ENCODE measurements at places on chromosomes 7 and 10.

DNA sequence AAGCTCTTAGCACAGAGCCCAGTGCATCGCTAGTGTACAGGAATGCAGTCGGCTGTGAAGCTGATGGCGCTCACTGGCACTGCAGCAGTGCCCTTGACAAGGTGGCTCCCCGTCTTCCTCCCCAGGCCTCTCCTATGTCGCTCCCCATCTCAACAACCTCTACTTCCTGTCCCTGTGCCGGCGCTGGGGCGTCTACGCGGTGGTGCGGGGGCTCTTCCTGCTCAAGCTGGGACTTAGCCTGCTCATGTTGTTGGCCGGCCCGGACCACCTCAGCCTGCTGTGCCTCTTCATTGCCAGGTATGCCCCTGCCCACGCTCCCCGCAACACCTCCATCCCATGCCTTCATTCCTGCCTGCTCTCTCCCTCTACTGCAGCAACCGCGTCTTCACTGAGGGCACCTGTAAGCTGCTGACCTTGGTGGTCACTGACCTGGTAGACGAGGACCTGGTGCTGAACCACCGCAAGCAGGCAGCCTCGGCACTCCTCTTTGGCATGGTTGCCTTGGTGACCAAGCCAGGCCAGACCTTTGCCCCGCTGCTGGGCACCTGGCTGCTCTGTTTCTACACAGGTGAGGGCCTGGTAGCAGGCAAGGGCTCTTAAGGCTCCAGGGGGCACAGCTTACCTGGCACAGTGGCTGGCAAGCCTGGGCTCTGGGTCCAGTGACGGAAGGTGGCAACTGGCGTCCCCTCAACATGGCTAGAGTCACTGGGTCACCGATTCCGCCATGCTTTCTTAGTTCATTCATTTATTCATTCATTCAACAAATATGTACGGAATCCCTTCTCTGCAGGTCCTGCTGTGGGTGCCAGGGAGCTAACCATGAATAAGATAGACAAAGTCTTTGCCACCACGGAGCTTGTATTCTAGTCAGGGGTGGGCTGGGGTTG is 22.3 kb upstream of the C10orf95 start:
- DNase-seq: no peak

GRCh38 chr7:150731916-150732315 is 5.3 kb upstream of the GIMAP5 start:
- DNase-seq: no peak

DNA sequence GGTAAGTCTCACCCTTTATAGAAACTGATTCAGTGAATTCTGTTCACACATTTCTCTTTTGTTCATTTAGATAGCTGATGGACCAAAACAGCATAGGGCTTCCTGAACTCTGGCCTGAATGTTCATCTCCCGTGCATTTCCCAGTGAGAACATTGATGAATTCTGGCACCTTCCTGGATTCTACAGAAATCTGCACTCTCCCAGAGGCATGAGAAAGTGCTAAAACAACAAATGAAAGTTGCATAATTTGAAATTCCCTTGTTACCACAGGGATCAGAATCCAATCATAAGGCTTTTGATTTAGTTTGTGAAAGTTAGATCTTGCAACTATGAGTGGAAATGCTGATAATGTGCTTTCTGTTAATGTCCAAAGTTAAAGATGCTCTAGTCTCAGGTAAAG is 29.7 kb upstream of the SCIN start:
- no peak for DNase-seq

GRCh38 chr7:141288626-141289025 is 214.8 kb downstream of the TMEM178B start:
- no peak for DNase-seq

- DNase-seq: no peak
Measured at GRCh38 chr10:63977329-63977923, 456.2 kb downstream of the REEP3 start.

DNA sequence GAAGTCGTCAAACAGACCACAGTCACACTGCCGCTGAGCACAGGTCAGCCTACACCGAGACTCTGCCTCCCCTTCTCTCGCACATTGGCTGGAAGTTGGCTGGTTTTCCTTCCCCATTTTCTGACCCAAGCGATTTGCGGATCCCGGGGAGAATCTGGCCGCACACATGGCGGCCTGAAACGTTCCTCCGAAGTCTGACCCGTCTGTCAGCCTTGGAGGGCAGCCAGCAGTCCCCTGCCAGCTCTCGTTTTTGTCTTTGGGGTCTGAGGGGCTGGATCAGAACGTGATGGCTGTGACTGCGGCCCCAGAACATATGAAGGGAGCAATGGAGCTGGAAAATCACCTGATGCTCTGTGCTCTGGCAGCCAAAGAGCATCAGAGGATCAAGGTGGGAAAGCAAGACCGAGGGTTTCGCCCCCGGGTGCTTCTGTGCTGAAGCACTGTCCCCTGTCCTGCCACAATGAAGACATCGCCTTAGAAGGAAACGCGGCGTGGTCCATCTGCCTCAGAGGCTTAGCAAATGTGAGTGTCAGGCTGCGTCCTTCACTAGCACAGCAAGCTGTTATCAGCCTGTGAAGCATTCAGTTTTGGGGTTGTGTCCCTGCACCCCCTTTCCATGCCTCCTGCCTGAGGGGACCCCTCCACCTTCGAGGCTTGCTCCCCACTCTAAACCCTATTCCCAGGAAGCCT is 119.3 kb upstream of the SHH start:
- DNase-seq: no peak

DNA sequence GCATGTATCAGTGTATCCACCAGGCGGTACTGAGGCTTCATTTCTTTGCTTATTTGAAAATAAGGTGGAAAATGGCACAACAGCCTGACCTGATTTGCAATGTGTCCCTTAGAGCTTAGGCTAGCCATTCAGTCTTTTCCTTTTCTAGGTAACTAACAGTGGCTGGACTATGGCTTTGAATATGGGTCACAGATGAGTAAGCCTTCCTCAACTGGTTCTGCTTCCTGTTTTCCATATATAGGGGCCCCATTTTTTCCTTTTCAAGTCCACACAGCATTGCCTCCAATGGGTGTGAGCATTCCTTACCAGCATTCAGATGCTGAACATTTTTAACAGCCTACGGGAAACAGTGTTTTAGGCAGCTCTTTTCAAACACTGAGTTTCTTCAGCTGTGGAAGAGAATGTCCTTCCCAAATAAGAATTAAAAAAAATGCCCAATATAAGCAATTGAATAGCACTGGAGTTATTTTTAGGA is 3.9 kb upstream of the ITGB1 start:
- DNase-seq: no peak

GRCh38 chr10:104318810-104319741 is 19.2 kb downstream of the ITPRIP start:
- DNase-seq: no peak

- no peak for DNase-seq
Measured at GRCh38 chr7:155840909-155841308, 28.6 kb upstream of the SHH start.

DNA sequence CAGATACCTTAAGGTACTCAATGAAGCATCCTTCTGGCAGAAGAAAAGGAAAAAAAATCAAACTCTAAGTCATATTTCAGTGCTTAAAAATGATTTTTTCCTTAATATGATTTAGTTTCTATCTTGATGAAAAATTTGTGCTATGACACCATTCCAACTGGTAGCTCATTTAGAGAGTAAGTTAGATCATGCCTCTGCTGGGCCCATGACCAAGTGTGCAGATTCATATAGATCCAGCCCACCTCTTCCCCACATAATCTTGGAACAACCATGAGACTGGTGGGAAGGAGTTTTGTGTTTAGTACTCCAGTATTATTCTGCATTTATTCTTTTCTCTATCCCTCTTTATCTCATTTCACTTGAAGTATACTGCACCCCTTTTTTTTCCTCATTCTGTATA is 908.3 kb downstream of the KCNMA1 start:
- no peak for DNase-seq

DNA sequence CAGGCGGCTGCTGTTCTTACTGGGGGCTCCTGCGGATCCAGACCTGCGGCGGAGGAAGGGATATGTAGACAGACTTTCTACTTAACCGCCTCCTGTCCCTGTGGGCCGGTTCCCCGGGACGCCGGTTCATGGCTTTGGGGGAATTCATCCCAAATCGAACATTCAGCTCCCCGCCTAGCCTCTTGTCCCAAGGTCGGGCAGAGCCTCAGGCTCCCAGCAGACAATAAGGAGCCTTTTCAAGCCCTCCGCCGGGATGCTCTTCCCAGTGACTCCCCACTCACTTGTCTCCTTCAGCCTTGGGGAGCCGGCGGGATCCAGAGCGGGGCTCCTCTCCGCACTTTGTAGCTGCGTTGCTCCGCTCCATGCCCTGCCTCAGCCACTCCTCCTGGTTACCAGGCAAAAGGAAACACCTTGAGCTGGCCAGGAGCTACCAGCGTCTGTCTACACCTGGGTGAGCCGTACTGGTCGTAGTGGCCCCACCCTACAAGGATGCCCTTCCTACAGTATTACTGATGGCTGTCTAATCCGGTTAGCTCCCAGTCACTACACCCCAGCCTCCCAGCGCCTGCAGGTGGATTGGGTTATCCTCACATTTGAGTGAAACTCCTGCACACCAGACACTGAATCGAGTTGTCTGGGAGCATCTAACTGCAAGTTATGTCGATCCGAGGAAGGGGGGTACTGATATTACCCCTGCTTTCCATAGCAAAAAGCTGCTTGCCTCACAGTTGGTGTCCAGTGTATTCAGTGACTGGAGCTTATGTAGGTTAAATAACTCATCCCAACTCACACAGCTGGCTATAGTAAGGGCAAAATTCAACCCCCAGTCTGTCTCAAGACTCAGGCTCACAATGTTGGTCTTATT is at the start of gene C10orf95:
Gene C10orf95 (minus strand): TSS at position 439 of the 865 bp plus-strand sequence. CDS start 450 bp downstream, outside the sequence.
- DNase-seq: no peak

DNA sequence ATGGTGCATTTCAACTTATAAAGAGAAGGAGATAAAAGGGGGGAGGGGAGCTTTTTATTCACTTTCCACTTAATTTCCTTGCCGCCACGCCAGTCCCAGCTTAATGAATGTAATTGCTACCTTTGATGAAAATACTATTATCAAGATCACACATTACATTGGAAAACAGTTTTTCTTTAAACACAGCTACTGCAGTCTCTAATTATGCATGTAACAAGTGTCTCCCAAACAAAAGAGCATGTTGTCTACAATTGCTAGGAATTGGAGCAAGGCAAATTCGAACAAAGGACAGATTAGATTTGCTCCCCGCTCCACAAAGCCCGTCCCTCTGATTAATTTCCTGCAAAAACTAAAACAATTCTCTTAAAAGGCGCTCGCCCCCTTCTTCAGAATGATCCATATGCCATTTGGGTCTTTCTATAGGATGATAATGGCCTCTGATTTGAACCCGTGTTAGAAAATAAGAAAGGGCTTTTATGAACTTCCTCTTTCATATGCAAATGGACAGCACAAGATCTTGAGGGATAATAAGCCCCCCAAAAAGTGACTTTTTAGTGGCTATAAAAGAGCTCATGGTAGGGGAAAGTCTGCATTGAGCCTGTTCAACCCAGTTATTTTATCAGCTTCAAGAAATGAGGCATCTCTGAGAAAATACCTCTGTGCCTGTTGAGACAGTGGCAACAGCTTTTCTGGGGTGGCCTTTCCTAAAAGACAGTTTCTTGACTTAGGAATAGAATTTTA is 60.6 kb downstream of the ACADSB start:
- no peak for DNase-seq
